ENCODE measurements at places on chromosomes 4 and X. TPM values are rescaled to one million over a fixed set of nuclear protein-coding genes. Genes with fewer than 3 reads are reported as not detected.
A peak's percentile ranks its signal among the peaks of the same experiment; 100 is the strongest.

DNA sequence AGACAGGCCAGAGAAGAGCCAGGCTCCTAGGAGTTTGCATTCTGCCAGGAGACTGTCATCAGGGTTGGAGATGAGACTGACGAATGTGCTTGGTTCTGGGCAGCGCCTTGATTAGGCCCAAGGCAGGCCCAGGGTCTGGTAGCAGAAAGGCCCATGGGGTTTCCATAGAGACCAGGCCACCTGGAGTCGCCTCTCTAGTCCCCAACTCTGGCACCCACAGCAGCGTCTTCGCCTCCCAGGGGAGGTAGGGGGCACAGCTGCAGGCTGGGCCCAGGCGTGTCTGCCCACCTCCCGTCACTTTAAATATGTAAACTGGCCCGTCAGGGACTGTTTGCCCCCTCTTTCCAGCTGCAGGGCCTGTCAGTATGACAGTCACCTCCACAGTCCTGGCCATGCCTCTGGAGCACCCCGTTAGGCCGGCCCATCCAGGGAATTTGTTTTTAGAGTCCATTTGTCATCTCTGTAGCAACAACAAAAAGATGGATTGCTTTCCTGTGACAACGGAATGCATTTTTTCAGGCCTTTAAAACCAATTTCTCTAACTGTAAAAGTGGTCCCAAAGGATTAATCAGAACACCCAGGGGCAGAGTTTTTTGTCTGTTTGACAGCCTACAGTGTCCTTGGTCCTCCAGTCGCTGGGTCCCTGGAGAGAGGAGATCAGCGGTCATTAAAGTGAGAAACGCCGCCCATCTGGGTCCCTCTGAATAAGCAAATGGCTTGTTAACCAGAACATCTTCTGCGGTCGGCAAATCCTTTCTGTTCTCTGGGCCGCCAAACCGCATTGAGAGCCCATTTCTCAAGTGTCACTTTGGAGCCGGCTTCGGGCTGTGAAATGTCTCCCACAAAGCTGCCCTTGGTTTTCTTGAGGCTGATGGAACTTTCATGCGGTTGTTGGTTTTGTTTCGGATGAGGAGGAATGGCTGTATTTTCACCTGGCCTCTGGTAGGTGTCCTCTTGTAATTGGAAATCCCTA, 153.0 kb upstream of the PSAPL1 start:
- DNase-seq: no peak

DNA sequence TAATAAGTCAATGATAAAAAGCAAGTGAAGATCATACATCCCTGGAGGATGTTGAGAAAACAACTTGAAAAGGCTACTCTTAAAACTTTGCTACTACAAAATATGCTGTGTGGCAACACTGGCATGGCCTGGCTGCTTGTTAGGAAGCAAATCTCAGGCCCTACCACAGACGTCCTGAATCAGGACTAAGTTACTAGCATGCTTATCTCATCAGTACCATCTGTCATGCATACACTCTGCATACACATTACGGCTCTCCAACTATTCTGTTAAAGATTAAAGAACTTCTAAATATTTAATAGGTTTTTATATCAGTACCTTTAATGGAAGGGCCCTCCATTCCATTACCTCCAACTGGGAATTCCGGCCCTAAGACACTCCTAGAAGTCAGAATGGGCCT, 8.2 kb downstream of the PAPSS1 start:
- DNase-seq: no peak

DNA sequence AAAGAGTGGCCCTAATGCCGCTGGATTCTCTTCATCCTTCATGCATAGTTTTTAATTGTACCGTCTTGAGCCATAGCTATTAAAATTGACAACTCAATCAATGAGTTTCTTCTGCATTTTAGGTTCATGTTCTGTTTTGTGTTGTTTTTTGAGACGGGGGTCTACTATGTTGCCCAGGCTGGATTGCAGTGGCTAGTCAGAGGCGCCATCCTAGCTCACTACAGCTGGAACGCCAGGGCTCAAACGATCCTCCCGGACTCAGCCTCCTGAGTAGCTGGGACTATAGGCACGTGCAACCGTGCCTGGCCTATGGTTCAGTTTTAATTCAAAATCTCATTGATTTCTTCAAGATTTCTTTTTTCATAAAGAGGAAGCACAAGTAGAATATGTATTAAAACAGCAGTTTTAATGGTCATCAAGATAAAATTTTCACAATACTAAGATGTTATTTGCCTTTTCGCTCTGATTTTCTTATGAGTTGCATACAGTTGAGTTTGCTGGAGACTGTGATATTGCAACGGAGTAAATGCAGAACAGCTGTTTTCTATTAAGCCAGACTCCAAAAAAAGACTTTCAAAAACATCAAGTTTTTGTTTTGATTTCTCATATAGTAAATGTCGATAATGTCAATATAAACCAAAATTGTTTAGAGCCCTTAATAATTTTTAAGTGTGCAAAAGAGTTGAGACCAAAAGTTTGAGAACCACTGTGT, 1.1 kb upstream of the STX18 start:
- no peak for DNase-seq

- DNase-seq: no peak
Observed at GRCh38 chr4:41120297-41121217, 93.8 kb downstream of the APBB2 start.

- DNase-seq: no peak
Observed at GRCh38 chr4:40280586-40280985, 54.5 kb upstream of the CHRNA9 start.

DNA sequence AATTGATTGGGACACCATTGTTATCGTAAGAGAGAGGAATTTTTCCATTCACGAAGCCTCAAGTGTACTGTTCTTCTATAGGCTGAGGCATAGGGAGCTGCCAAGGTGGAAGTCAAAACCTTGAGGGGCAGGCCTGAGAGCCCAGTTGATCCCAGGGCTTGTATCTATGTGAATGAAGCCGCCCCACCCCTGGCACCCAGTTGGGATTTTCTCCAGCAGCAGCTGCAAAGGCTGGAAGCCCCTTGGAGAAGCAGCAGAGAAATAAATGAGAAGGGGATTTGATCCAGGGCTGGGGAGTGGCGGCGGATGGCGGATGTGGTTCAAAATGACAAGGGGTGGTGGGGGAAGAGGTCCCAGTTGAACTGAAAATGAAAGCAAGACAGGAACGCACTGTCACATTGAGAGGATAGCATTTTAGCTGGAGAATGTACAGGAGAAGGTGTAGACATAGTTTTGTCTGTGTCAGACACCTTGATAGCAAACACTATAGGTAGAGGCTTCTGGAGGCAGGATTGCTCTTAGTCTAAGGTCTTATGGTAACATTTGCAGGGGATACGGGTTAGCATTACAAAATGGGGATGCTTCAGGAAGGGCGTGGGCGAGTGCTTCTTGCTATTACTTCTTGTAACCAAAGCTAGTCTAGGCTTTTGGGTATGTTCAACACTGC, 32.6 kb downstream of the DOCK11 start:
- DNase-seq: peak; percentile 63

The TMPRSS11B gene
- not detected for total RNA-seq

The FAM236A gene
- total RNA-seq: not detected

The JCHAIN gene
- total RNA-seq: not detected

The CPZ gene
- total RNA-seq: not detected

DNA sequence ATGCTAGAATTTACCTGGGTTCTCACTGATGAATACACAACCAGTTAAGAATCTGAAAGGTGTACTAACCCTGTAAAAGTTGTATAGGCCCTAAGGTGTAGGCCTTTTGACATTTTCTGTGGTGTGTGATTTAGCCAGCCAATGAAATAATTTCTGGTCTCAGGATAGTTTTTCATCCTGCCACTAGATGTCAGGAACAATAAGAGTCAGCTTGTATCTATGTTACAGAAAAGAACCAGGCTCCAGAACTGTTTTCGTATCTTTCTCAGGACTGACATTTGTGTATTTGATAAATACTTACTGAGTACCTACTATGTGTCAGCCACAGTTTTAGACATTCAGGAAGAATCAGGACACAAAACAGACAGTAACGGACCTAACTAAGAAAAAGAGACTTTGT, 673.6 kb upstream of the TENM3 start:
- no peak for DNase-seq

- no peak for DNase-seq
Observed at GRCh38 chr4:37884855-37885487, 5.9 kb upstream of the TBC1D1 start.

- DNase-seq: no peak
Observed at GRCh38 chrX:138858438-138858837, 146.9 kb upstream of the FGF13 start.

The WNK3 gene
- total RNA-seq: 0.13 TPM

- no peak for DNase-seq
Observed at GRCh38 chr4:152460488-152460887, 75.4 kb downstream of the FBXW7 start.

The DAPP1 gene
- total RNA-seq: 18.8 TPM
